ENCODE measurements at places on chromosomes 13 and 19.

DNA sequence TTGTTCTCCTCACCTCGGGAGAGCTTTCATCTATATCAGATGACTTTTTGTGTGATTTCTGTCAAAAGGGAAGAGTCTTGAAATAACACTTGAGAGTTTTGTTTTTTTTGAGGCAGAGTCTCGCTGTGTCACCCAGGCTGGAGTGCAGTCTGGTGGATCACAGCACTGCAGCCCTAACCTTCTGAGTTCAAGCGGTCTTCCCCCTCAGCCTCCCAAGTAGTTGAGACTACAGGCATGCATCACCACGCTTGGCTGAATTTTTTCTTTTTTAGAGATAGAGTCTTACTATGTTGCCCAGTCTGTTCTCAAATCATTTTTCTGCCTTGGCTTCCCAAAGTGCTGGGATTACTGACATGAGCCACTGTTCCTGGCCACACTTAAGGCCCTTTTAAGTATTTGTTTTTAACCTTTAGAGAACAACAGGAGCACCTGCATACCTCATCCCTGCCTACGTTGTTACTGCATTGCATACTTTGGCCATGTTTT lies 11.4 kb downstream of the NDFIP2 start:
- DNase-seq: no peak

DNA sequence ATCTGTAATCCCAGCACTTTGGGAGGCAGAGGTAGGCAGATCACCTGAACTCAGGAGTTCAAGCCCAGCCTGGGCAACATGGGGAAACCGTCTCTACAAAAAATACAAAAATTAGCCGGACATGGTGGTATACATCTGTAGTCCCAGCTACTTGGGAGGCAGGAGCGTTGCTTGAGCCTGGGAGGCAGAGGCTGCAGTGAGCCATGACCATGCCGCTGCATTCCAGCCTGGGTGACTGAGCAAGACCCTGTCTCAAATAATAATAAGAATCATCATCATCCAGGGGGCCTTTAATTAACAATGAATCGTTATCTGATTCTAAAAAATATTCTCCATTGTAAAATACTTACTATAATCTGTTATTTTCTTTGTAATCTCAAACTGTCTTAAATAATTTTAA lies 283.4 kb downstream of the DACH1 start:
- no peak for DNase-seq

- DNase-seq: no peak
Observed at GRCh38 chr13:96966415-96967102, 27.7 kb downstream of the OXGR1 start.

DNA sequence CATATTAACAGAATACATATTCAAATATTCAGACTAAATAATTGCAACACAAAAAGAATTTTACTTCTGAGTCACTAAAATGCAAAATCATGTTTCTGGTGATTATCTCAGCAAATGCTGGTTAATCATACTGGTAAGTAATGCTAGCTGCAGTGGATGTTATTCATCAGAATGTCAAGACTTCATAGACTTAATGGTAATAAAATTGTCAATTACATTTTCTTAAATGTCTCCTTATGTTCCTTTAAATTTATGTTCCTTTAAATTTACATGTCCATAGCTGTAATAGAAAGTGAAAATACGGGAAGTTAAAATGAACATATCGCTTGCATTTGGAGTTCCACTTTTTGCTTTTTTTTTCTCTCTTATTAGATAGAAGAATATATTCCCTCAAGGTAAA lies 853.0 kb downstream of the SLITRK6 start:
- no peak for DNase-seq

DNA sequence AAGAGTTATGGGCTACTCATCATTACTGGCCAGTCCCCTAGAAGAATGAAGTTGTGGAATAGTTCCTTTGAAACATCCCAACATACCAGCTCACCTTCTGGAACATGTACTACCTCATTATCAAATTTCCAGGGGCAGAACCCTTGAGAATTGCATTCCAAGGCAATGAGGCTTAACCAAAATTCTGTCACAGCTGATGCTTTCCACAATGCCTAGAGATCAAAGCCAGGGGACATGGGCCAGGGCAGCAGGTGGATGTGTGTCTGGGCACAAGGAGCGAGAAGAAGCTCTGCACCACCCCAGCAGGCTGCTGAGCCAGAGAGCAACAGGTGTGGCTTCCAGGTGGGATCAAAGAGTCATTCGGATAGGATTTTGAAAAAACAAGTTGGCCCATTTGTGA lies 362.1 kb downstream of the EFNB2 start:
- no peak for DNase-seq

DNA sequence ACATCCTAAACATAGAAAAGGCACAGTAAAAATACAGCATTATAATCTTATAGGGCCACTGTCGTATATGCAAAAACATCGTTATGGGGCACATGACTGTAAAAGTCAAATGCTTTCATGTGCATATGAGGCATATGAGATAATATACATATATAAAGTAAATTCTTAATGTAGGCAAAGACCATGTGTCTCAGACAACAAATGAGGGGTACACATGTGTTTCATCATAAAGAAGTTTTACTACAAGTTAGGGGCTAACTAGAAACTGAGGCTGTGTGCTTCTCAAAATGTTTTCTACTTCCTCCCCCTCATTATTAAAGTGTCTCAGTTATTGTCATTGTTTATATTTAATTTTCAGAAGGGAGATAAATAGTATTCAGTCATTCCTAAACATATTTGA lies 309.6 kb downstream of the SHISA2 start:
- no peak for DNase-seq

GRCh38 chr19:2145831-2146241 lies 5.5 kb downstream of the AP3D1 start:
- no peak for DNase-seq

- no peak for DNase-seq
Observed at GRCh38 chr19:15759962-15760565, 22.3 kb downstream of the OR10H3 start.

- DNase-seq: no peak
Observed at GRCh38 chr13:35882722-35883497, 248.3 kb downstream of the DCLK1 start.

DNA sequence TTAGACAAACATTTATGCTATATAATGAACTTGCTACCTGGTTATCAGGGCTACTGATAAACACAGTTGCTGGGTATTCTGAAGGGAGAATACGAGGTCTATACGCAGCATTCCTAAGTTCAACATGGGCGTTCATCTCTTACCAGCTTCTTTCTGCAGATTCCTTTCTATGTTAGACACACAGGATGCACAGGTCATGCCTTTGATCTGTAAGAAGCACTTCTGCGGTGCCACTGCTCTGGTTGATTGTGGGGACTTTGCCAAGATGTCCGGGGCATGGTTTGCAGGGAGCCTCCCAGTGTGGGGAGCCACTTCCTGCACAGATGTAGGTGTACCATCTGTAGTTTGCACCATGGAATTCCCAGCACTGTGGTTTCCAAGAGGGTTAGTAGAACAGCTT lies 40.9 kb downstream of the ATP7B start:
- no peak for DNase-seq

DNA sequence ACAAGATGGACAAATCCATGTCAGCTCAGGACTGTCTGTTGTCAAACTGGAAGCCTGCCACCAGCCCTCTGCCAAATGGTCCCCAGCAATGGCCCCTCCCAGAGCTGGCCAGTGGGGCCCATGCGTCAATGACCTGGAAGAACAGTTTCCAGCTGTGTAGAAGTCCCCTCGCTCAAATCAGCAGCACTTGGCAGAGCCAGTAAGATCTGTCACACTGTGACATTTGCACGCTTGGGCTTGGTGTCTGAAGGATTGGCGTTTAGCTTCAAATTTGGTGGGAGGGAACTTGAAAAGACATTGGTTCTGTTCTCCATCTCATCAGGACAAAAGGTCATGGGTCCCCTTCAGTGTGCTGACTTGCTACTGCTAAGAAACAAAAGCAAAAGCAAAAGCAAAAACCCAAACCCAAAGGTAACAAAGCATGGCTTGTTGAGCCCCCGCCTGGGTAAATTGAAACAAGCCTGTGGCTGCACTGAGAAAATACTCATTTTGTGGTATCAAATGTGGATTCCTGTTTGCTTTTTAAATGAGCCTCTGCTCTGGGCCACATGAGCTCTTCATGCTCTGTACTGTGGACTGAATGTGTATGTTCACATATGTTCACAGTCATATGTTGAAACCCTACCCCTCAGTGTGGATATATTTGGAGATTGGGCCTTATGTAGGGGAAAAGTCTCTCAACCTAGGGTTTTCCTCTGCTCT lies 253.6 kb upstream of the MAB21L1 start:
- no peak for DNase-seq

- no peak for DNase-seq
Observed at GRCh38 chr13:66429156-66429555, 801.0 kb downstream of the PCDH9 start.

- DNase-seq: no peak
Observed at GRCh38 chr19:38561053-38561606, 56.6 kb downstream of the MAP4K1 start.

DNA sequence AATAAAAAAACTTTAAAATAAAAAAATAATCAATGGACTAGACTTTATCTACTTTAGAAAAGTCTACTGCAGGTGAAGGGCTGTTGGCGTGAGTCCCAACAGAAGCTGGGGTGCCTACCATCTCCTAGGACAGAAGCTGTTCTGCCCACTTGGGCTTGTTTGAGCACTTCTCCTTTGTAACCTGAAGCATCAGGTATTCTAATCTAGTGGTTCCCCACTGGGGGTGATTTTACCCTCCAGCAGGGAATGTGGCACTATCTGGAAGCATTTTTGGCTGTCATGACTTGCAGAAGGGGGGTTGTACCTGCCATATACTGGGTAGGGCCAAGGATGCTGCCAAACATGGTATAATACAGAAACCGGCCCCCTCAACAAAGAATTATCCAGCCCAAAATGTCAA lies 16.2 kb upstream of the DOCK9 start:
- DNase-seq: no peak

DNA sequence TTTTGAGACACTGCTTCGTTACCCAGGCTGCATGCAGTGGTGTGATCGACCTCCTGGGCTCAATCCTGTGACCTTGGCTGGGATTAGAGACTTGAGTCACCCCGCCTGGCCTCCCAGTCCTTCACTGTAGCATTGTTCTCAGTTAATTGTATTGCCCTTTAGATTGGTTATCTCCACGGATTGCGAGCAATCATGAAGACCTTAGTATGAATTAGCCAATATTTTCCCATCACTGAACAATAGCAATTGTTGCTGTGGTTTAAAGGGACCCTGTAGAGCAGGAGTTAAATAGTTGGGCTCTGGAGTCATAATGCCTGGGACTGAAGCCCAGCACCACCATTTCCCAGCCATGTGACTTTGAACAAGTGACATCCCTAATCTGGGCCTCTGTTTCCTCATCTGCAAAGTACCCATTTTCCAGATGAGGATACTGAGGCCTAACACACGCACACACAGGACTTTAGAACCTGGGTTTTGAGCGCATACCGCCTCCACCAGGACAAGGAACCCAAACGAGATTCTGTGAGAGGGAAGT lies 8.4 kb downstream of the PPP1R14A start:
- DNase-seq: no peak

DNA sequence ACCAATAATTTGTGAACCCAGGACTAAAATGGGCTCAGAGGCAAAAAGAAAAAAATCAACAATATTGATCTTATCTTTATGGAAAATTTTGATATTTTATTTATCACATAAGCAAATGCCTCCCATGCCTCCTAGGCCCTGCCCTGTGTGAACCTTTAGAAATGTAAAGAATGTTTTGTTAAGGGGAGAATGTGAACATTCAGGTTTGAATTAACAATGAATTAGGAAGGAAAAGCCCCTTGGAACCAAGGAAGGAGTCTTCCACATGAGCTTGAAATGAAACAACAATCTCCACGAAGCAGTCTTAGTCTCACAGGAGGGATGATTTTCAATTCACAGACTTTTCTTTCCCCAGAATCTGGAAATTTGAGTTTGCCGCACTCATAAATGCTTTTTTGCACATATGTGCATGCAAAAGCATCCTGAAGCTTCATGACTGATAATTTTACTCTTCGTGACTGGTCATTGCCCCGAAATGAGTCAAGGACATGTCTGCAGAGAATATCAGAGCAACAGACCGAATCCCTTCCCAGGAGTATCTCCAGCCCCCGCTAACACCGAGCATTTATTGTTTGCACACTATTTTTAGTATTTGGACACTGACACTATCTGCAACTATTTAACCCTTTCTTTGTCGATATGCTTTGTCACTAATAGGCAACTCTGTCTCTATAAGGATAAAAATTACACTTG lies 135.2 kb downstream of the DCT start:
- no peak for DNase-seq

DNA sequence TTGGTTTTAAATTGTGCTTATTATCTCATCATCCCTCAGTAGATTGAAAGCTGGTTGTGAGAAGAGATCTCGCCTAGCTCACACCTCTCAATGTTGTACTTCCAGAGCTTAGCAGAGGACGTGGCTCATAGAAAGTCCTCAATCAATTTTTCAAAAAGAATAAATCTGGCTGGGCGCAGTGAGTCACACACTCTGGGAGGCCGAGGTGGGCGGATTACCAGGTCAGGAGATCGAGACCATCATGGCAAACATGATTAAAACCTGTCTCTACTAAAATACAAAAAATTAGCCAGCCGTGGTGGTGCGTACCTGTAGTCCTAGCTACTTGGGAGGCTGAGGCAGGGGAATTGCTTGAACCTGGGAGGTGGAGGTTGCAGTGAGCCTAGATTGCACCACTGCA lies 4.7 kb upstream of the ASF1B start:
- no peak for DNase-seq

GRCh38 chr13:112067116-112067741 lies at the start of gene SOX1:
TSS of gene SOX1 (plus strand) at chr13:112067149. CDS start at chr13:112067659, 510 bp downstream.
- DNase-seq: no peak

DNA sequence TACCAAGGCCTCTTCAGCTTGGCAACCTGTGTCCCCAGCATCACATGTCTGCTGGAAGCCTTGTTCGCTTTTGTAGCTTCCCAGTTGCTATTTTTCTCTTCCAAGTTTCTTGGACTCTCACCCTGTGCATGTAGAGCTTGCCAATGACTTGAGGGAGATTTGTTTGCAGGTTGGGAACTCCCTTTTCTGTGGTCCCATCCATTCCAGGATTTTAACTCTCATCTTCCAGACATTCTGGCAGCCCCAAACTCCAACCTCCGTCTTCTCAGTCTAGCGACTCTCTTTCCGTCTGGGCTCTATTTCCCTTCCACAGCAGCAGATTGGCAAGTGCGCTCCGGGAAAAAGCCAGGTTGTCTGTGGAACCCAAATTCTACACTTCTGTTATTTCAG lies 9.0 kb downstream of the PLAUR start:
- DNase-seq: no peak

GRCh38 chr13:40026741-40027140 lies 371.3 kb downstream of the COG6 start:
- DNase-seq: no peak

- DNase-seq: no peak
Observed at GRCh38 chr13:113915012-113915763, 51.3 kb upstream of the GAS6 start.

- no peak for DNase-seq
Observed at GRCh38 chr13:87124785-87125074, 546.4 kb upstream of the SLITRK5 start.

GRCh38 chr19:14383661-14384555 lies 2.7 kb downstream of the ADGRE5 start:
- no peak for DNase-seq
